ENCODE measurements at places on chromosomes 4 and X. TPM values are rescaled to one million over a fixed set of nuclear protein-coding genes. Genes with fewer than 3 reads are reported as not detected.

DNA sequence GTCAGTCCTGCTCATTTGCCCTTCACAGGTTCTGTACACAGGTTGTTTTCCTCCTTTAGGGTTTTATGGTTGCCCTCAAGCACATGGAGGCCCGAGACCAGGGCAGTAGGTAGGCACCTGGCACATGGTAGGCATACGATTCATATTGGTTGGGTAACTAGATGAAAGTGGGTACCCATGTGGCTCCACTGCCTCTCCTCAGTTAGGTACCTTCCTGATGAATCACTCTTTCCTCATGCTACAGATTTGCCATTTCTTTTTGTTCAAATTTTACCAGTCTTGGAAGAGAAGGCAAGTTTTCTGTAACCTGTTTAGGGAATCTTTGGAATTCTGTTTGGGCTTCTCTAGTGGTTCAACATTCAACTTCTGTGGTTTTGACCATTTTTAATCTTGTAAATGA, 121.3 kb downstream of the FHIP1A start:
- H3K27me3 ChIP-seq, result no peaks in the 10 kb centered on the region
- no peak overlapping the region for H3K27ac ChIP-seq
- no peak for DNase-seq
- no peak overlapping the region for H3K4me3 ChIP-seq

DNA sequence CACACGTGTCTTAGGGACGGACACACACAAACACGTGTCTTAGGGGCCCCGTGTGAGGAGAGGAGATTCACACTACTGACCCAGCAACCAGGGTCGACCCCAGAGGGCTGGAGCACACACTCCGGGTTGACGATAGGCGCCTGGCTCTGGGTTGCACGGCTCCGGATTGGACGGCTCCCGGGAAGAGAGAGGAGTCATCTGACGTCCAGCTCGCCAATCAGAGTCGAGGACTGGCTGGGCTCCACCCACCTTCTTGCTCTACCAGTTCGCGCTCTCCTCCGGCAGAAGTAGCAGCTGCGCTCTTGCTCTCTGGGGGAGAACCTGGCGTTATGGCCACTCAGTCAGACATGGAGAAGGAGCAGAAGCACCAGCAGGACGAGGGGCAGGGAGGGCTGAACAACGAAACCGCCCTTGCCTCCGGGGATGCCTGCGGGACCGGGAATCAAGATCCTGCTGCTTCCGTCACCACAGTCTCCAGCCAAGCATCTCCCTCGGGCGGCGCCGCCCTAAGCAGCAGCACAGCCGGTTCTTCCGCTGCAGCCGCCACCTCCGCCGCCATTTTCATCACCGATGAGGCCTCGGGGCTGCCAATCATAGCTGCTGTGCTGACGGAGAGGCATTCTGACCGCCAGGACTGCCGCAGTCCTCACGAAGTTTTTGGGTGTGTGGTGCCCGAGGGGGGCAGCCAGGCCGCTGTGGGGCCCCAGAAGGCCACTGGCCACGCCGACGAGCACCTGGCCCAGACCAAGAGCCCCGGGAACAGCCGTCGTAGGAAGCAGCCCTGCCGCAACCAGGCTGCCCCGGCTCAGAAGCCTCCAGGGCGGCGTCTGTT, 74.3 kb downstream of the NUDT10 start:
- no peaks in the 10 kb centered on the region for H3K27me3 ChIP-seq
- no peaks in the 10 kb centered on the region for H3K4me1 ChIP-seq
- H3K4me3 ChIP-seq, result no peak overlapping the region

GRCh38 chr4:1758306-1759121, 34.6 kb upstream of the FGFR3 start:
- H3K27me3 ChIP-seq, result no peaks in the 10 kb centered on the region
- DNase-seq, result no peak
- no peak overlapping the region for H3K4me3 ChIP-seq
- no peak overlapping the region for H3K27ac ChIP-seq
- no peaks in the 10 kb centered on the region for H3K36me3 ChIP-seq

DNA sequence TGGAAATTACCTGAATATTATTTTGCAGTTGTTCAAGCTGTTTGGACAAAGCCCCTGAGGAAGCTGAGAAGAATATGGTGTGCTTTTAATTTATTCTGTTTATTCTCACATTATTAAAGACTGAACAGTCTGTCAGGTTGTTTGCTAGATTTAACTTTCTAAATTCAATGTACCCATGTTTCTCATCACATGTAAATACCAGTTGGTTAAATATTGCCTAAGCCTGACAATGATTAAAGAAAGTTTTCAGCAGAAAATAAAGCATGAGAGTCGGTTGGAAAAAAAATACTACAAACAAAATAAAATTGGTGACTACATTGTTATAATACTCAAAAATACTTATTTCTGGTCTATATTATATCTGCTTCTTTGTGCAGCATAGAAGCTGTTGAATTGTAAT, 1974.7 kb downstream of the ARAP2 start:
- H3K4me1 ChIP-seq, result no peaks in the 10 kb centered on the region
- no peak overlapping the region for H3K27ac ChIP-seq
- no peaks in the 10 kb centered on the region for H3K27me3 ChIP-seq

GRCh38 chrX:121433289-121433688, 385.9 kb downstream of the GLUD2 start:
- no peaks in the 10 kb centered on the region for H3K36me3 ChIP-seq
- no peak overlapping the region for H3K27ac ChIP-seq
- H3K27me3 ChIP-seq, result no peaks in the 10 kb centered on the region
- H3K4me1 ChIP-seq, result no peaks in the 10 kb centered on the region
- no peak for DNase-seq

The USP17L13 gene
- not detected for total RNA-seq

The POLN gene
- 5.9 TPM for total RNA-seq

GRCh38 chrX:72128881-72129280, 2.8 kb downstream of the RTL5 start:
- H3K27me3 ChIP-seq, result no peaks in the 10 kb centered on the region
- H3K4me1 ChIP-seq, result no peaks in the 10 kb centered on the region
- no peak overlapping the region for H3K4me3 ChIP-seq
- no peaks in the 10 kb centered on the region for H3K36me3 ChIP-seq
- DNase-seq, result no peak

The GAB3 gene
- 3.4 TPM for total RNA-seq

The ABCB7 gene
- total RNA-seq, result 38.6 TPM

GRCh38 chrX:46325312-46325877, 219.8 kb downstream of the ZNF674 start:
- H3K27ac ChIP-seq, result peak overlapping the region; percentile 18
- peaks cover 7% of the 10 kb centered on the region for H3K4me1 ChIP-seq
- H3K27me3 ChIP-seq, result no peaks in the 10 kb centered on the region
- DNase-seq, result no peak
- H3K36me3 ChIP-seq, result no peaks in the 10 kb centered on the region

DNA sequence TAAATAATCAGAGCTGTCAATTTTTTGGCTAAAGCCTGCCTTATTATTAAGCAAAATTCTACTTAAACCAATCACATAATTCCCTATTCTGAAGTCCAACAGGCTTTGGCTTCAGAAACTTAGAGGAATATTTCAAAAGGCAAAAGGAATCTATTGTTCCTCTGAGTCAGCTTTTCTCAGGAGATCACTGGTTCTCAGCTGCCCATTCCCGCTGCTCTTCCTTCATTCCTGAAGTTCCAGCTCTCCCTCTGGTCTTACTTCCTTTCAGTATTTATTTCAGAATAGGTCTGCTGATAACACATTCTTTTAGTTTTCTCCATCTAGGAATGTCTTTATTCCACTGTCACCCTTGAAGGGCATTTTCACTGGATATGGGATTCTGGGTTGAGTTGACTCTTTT, 133.7 kb downstream of the SOWAHB start:
- peaks cover 5% of the 10 kb centered on the region for H3K4me1 ChIP-seq
- no peaks in the 10 kb centered on the region for H3K36me3 ChIP-seq
- DNase-seq, result no peak
- H3K4me3 ChIP-seq, result no peak overlapping the region
- H3K27me3 ChIP-seq, result no peaks in the 10 kb centered on the region
- H3K27ac ChIP-seq, result no peak overlapping the region

DNA sequence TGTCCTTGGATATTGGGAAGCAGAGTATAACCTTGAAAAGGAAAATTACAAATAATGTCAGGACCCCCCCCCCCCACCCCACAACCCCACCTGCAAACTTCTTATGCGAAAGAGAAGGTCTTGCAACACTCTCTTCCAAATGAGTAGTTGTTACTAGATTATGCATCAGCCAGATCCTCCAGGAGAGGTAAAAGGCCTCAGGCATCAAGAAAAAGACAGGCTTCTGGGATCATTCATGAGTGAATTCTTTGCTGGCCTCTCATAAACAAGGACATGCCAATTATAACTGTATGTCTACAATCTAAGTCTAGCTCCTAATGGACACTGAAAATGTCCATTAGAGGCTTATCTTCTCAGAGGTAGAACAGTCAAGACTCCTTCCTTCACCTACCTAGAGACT, 1443.3 kb downstream of the RAPGEF2 start:
- H3K4me1 ChIP-seq, result no peaks in the 10 kb centered on the region
- no peak overlapping the region for H3K4me3 ChIP-seq
- H3K36me3 ChIP-seq, result no peaks in the 10 kb centered on the region
- DNase-seq, result no peak
- H3K27ac ChIP-seq, result no peak overlapping the region

DNA sequence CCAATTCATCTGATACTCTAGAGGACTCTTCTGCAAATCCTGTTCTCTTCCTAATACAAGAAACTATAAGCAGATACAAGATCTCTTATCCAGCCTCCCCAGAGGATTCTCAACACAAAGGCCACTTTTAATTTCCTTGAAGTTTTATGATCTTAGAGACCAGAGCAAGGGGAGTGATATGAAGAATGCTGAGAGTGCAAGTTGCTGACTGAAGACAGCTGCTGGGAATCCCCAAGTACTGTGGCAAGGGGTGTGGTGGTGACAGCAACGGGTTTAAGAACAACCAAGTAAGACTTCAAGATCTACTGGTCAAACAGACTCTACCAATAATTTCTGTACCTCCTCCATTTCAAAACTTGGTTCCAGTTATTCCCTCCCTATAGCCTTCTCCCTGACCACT, 7.0 kb downstream of the AMMECR1 start:
- no peak overlapping the region for H3K27ac ChIP-seq
- no peaks in the 10 kb centered on the region for H3K4me1 ChIP-seq
- no peak overlapping the region for H3K4me3 ChIP-seq

The DKK2 gene
- total RNA-seq, result 0.52 TPM

GRCh38 chr4:86653237-86653865, 59.2 kb downstream of the PTPN13 start:
- H3K36me3 ChIP-seq, result no peaks in the 10 kb centered on the region
- no peak for DNase-seq
- H3K4me1 ChIP-seq, result no peaks in the 10 kb centered on the region
- H3K27me3 ChIP-seq, result no peaks in the 10 kb centered on the region
- H3K27ac ChIP-seq, result no peak overlapping the region
- no peak overlapping the region for H3K4me3 ChIP-seq

Data from body of pancreas (tissue), 4 donors.